Astrocyte (in vitro differentiated cells and primary cell): ENCODE measurements at places on chromosomes 4 and X.

DNA sequence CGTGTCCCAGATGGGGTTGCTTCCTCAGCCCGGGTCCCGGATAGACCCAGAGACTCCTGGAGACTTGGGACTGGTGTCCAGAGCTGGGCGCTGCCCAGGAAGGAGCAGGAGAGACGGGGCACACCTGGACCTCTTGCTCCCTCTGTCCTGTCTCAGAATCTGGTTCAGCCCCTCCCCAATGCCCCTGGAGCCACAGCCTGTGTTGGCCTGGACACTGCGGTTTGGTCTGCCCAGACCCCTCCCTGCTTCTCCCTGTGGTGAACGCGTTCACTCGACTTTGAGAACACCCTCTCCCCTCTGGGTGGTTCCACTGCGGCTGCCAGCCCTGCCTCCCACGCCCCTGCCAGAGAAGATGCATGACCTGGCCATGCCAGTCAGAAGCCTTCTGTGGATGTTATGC is 111.1 kb downstream of the HMX1 start:
- DNase-seq: no peak

- no peak for DNase-seq
Observed at GRCh38 chrX:47321823-47322371, 48.5 kb upstream of the ZNF157 start.

DNA sequence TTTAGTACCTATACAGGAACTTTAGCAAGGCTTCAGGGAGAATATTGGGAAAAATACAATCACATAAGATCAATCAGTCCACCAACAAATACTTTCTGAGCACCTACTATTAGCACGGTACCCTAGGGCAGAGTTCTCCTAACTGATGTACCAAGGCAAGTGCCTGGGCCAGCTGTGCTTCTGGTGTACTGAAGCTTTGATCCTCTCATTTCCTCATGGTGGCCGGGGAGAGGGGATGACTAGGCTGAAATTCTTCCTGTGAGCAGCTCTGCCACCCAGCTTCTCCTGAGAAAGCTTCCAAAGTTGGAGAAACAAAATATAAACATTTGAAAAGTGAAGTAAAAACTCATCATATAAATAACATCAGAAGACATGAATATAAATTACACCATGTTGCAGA is 49.3 kb upstream of the ATOH1 start:
- DNase-seq: no peak

GRCh38 chr4:81891005-81891996 is 419.6 kb upstream of the RASGEF1B start:
- no peak for DNase-seq

DNA sequence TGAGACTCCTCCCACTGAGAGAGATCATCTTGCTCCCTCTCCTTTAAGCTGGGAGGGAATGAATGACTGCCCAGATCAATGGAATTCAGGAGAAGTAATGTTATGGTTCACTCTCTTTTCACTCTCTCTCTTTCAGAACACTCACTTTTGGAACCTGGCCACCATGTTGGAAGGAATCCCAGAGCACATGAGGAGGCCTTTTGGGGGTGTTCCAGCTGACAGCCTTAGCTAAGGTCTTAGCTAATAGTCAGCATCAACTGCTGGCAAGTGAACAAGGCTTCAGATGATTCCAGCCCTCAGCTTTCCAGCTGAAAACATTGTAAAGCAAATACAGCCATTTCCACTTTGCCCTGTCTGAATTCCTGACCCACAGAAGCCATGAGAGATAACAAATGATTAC is 124.0 kb upstream of the CLNK start:
- DNase-seq: peak; percentile 93

DNA sequence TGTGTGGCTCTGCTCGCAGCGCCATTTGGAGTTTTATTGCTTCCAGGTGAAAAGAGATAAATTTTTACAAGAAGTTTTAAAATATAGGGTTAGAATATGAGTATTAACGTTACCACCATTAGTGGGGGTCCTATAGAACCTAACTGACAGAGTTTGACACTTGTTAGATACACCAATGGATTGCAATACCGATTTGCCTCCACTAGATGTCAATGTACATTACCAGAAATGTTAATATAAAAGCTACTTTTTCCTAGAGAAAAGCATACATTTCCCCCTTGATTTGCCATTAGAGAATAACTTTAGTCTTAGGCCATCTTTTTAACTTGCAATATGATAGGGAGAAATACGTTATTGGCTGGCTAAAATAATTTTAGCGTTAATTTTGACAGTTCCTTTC is 108.4 kb downstream of the LINC00632 start:
- DNase-seq: peak; percentile 30

- peak; percentile 22 for DNase-seq
Observed at GRCh38 chr4:56127716-56128115, 179.0 kb downstream of the CEP135 start.

DNA sequence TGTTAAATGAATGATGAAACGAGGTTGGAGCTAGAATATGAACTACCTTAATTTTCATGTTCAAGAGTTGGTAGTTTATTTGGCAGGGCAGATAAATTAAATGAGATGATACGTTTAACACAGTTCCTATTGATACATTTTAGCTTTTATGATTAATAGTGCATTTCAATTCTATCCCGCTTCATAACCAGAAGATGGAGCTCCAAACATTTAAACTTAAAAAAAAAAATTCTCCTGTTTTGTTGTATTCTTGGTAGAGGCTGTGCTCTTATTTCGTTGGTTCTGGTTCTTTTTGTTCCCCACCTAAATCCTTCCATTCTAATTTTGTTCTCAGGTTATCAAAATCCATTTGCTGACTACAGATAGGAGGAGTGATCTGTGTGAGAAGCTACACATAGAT is 71.8 kb upstream of the PTPN13 start:
- no peak for DNase-seq

GRCh38 chrX:103073467-103073866 is 9.5 kb upstream of the BEX1 start:
- no peak for DNase-seq

GRCh38 chrX:11741574-11741973 is 16.5 kb upstream of the MSL3 start:
- no peak for DNase-seq

- no peak for DNase-seq
Observed at GRCh38 chr4:41000356-41000755, 214.0 kb downstream of the APBB2 start.

DNA sequence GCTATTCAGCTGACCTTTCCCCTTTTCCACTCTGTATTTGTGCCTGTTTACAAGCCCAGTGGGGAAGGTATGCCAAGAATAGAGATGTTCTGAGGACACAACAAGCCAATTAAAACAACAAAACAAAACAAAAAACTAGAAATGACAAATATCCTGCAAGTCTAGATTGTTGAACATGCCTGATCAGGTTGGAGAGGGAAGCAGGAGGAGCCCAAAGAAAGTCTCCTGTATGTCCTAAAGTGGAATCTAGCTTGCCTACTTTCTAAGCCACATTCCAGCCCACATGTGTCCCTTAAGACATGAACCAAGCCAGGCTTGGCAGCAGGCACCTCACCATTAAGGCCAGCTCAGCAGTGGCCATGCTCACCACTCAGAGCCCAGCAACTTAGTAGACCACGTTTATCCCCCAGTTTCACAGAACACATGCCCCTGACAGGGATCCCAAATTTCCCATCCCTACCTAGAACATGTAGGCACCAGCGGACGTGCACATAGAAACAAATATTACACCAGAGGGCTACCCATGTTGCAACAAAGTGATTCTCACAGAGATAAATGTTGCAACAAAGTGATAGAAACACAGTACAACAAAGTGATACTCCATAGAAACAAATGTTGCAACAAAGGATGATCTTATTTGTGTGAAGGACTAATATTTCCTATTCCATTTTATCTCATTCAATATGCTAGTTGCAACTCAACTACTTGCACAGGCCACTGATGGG is 48.3 kb downstream of the CD99L2 start:
- no peak for DNase-seq

- DNase-seq: no peak
Observed at GRCh38 chrX:73830489-73831414, 267.8 kb downstream of the CHIC1 start.

DNA sequence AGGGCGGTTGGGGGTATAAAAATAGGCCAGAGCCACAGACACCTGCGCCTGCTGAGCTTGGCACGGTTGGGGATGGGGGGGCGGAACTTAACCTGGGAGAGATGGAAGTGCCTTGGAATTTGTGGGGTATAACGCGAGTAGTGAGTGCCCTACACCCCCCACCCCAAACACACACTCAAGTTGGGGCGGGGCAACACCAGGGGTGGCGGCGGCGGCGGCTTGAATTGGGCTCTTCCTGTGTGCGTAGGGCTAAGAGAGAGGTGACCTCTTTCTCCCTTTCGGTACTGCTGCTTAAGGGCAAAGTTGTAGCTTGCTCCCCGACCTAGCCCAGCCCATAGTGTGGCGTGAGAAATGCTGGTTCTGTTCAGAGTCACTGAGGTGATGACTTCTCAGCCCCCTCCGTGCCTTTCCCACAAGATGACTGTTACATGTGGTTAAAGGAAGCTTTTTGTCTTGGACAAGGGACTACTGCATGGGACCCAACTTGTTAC is 839 bp downstream of the STK26 start:
- no peak for DNase-seq

DNA sequence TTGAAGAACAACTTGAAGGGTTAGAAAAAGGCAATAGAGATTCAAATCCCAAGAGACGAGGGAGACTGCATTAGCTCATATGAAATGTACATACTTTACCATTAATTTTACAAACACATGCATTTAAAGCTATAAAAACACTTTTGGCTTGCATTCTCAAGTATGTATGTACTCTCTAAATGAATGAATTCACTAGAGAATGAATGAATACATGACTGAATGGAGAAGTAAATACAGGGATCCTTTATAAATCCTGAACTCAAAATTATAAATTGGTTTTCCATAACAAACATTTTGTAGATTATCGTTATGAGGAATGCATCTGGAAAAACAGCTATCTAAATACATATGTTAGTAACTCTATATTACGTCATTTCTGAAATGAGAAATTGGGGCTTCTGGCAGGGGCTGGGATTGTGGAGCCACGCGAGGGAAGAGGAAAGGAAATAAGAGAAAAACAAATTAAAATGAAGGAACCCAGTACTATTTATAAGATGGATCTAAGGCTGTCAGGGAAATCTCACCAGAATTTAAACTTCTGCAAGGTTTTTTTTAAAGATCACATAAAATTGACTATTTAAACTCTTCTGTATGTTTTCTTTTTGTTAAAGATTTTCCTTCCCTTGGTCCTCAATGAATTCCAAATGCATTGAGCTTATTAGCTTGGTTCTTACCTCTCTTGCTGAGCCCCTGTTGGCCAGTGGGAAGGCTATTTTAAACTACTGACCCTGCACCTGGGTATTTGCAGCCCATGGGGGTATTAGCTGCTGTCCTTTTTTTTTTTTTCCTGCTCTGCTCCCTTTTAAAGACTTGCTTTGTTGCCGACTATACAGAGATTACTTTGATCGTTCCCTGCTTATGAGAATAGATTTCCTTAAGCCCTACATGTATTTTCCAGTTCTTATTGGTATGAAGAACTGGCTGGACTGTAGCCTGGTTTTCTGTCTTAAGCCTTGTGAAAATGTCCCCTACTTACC is 207.8 kb downstream of the ADGRL3 start:
- DNase-seq: no peak
